ENCODE measurements at places on chromosomes 4 and X.
A peak's percentile ranks its signal among the peaks of the same experiment; 100 is the strongest.

DNA sequence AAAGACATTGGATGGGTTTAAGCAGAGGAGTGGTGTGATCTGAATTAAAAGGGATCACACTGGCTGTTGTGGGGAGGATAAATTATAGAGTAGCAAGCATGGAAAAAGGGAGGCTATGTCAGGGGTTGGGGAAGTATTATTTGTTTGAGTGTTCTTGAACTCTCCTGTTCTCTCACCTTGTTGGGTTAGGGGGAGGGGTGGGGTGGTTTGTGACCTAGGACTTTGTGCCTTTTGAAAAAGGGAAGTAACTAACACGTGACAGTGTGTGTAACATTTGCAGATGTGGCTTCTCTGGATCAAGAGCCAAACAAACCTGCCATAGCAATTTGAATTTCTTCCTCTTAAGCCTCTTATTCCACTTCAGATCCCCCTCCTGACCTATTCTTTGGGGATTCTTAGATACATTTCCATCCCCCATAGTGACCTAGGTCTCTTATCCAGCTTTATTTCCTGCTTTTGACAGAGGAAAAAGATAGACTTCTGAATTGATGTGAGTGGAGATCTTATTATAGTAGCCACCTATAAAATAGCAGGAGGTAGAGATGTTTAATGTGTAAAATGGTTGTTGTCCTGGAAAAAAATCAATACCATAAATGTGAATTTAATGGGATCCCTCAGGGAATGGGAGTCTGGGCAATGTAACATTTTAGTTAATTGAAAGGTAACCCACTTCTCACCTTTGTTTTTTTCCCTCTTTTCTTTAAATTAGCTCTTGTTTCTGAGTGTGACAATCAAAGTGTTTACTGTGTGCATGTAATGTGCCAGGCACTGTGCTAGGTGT is 120.4 kb downstream of the CT47B1 start:
- DNase-seq, result no peak

- DNase-seq, result no peak
Observed at GRCh38 chrX:124910611-124911010, 409.1 kb upstream of the TEX13C start.

- DNase-seq, result no peak
Observed at GRCh38 chr4:35734381-35735098, 509.8 kb downstream of the ARAP2 start.

- DNase-seq, result no peak
Observed at GRCh38 chrX:118520216-118521206, 24.9 kb downstream of the DOCK11 start.

- no peak for DNase-seq
Observed at GRCh38 chrX:82765811-82766210, 742.3 kb upstream of the POU3F4 start.

- no peak for DNase-seq
Observed at GRCh38 chr4:177010418-177010817, 217.7 kb upstream of the VEGFC start.

- DNase-seq, result no peak
Observed at GRCh38 chr4:19945979-19946380, 305.7 kb upstream of the SLIT2 start.

DNA sequence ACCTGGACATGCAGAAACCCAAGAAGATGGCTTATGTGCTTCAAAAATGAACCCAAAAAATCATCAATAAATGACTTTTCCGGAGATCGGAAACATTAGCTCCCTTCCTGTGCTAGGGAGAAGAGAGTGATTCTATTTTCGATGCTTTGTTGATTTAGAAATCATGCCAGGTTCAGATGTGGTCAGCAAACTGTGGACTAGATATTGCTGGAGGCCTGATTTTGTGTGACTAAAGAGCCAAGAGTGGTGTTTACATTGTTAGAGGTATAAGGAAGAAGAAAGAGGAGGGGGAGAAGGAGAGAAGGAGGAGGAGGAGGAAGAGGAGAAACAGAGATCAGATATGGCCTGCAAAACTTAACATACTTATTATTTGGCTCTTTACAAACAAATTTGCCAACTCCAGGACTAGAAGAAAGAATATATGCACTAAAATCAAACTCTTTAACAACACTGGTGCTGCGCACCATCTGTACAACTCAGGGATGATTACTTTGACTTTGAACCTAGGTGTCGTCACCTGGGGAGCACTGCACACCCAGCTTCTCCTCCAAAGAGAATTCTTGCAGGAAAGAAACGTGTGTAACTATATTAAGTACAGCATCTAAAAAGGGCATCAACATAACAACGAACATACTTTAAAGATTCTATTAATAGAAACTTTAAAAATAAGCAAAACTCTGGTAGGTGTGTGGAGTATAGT is 664.9 kb upstream of the LCORL start:
- no peak for DNase-seq

DNA sequence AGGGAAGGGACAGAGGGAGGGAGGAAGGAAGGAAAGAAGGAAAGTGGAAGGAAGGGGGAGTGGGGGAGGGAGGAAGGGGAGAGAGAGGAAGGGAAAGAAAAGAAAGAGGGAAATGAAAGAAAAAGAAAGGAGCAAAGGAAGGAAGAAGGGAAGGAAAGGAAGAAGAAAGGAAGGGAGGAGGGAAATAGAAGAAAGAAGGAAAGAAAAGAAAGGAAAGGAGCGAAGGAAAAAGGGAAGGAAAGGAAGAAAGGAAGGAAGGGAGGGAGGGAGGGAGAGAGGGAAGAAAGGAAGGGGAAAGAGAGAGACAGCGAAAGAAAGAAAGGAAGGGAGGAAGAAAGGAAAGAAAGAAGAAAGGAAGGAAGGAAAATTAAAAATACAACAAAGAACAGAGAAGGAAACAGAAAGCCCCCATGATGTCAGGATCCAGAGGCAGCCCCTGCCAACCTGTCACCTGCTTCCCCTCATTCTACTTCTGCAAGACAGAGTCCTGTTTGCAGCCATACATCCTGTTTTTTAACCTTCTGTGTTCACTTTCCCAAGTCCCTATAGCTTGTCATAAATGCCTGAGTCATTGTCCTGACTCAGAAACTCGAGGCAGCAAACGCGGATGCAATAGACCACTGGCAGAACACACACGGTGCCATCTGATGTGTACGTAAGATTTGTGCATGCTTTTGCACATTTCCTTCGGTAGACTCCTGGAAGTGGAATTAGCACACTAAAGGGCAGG is 77.0 kb upstream of the C4orf50 start:
- DNase-seq, result peak; percentile 51

GRCh38 chr4:26367811-26368210 is 47.0 kb downstream of the RBPJ start:
- DNase-seq, result no peak

DNA sequence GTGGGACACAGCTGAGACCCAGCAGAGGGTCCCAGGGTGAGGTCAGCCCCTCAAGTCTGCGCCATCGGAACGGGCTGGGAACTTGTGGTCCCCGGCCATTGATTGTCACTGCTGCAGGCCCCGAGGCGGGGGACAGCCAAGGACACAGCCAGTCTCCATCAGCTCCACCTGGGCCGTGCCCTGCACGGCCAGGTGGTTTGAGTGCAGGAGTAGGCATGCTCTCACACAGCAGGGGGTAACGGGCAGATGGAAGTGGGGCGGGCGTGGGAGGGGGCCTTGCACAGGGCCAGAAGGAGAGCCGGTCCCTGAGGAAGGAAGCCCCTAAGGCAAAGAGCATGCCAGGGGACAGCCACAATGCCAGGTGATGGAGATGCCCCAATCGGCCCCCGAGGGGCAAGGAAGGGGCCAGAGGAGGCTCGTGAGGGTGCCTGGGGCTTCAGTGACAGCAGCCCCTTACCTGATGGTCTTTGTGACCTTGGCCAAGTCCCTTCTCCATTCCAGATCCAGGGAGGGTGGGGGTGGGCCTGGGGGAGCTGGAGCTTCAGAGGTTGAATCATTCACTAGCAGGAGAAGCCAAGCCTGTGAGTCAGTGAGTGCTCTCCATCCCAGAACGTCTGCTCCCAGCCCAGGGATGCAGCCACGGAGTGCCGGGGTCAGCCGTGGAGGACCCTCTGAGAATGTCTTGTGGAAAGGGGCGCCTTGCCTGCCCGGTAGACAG is 2.3 kb downstream of the ATP2B3 start:
- DNase-seq, result peak; percentile 69

GRCh38 chr4:25875281-25875745 is 12.5 kb upstream of the SEL1L3 start:
- DNase-seq, result no peak

GRCh38 chrX:134718105-134718965 is 60.1 kb upstream of the PLAC1 start:
- peak; percentile 97 for DNase-seq

- no peak for DNase-seq
Observed at GRCh38 chr4:81622028-81622427, 150.3 kb upstream of the RASGEF1B start.

GRCh38 chrX:96719161-96719875 is 34.7 kb downstream of the DIAPH2 start:
- DNase-seq, result no peak

DNA sequence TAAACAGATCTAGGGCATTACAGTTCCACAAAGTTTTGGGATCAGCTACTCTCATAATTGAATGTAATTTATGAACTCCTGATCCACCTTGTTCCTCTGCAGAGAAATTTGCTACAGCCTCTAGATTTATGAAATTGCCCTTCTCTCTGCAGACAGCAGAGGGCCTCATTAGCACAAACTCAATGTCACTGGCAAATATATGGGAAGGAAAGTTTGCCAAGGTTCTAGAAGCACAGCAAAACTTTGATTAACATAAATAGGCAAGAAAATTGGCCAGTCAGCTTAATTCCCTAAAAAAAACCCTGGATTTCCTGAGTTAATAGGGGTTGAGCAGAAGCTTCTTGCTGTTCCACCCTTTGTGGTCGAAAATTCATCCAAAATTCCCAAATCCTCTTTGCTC is 31.5 kb downstream of the PRPS1 start:
- DNase-seq, result no peak

DNA sequence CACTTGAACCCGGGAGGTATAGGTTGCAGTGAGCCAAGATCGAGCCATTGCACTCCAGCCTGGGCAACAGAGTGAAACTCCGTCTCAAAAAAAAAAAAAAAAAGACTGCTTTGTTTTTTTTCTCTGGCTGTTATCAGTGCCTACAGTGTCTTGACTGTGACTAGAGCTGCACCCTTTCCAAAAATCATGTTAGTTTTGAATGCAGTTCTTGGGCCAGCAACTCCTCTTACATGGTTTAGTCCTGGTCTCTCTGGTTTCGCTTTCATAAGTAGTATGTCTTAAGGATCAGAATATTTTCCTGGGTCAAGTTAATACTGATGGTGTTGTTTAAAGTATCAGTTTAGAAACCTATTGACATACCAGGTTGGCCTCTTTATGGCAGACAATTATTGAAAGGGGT is 34.2 kb upstream of the NALF2 start:
- no peak for DNase-seq

GRCh38 chr4:184953971-184954370 is 64.3 kb upstream of the HELT start:
- DNase-seq, result no peak
